ENCODE measurements at places on chromosomes 3 and 15.

GRCh38 chr15:99104788-99105513 is at the start of gene SYNM:
TSS of gene SYNM (plus strand) at chr15:99105080. CDS start at chr15:99105200, 120 bp downstream.
- peak; percentile 82 for DNase-seq

- no peak for DNase-seq
Observed at GRCh38 chr3:46553154-46553553, 12.9 kb downstream of the LRRC2 start.

DNA sequence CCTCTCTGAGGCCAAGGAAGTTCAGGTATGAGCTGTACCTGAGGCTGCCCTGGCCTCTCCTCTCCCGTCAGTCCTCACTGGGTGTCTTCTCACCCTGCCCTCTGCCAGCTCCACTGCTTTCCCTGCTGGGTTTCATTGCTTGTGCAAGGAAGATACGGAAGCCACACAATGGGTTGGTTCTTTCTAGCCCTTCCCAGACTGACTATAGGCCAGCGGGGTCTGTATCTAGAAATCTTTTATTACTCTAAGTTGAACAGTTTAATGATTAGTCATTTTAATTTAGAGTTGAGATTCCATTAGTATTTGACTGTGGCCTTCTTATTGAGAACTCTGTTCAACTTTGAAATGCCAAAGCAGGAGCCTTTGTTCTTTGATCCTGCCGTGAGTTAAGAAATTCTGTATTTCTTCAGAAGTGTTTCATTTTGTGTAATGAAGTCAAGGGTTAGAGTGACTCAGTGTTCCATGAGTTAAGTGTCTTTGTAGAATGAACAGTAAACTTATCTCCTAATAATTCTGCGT is 16.2 kb downstream of the C3orf62 start:
- DNase-seq = no peak

DNA sequence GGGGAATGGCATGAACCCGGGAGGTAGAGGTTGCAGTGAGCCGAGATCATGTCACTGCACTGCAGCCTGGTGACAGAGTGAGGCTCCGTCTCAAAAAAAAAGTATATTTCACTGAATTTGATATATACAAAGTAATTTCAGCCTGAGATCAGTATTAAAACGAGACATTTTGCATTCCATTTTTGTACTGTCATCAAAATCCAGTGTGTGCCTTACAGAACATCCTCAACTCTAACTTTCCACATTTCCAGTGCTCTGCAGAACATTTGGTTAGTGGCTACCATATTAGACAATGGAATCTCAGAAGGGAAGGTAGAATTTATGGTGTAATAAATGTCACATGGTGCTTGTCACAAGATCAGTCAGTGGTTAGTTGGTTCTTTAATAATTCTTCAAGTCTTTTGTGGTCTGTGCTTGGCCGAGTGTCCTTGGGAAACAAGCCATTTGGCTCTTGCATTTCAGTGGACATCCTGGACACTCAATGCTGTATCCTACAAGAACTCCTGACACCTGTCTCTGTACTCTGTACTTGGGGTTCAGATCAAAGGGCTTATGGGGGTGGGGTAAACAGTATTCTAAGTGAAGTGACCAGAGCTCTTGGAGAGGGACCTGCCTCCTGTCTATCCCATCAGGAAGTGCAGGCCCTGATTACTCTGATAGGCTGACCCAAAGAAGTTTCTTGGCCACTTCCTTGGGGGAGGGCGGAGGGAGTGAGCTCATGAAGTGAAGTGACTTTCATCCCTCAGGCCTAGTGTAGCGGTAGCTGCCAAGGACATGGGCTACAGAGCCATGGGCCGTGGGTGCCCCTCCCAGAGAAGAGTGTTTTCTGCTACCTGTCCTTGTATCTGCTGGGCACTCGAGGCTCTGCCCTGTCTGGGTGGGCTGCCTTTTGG is 3.7 kb downstream of the ACVR2B start:
- DNase-seq = peak; percentile 23

GRCh38 chr3:187673012-187673411 is 2.8 kb upstream of the SST start:
- DNase-seq = no peak

GRCh38 chr15:100560323-100560722 is 31.6 kb upstream of the CERS3 start:
- no peak for DNase-seq

GRCh38 chr3:102484363-102484762 is 49.5 kb downstream of the ZPLD1 start:
- no peak for DNase-seq

- DNase-seq = peak; percentile 74
Observed at GRCh38 chr15:57561041-57561711, 30.5 kb upstream of the MYZAP start.

GRCh38 chr3:64645243-64645642 is 42.6 kb downstream of the ADAMTS9 start:
- DNase-seq = no peak

DNA sequence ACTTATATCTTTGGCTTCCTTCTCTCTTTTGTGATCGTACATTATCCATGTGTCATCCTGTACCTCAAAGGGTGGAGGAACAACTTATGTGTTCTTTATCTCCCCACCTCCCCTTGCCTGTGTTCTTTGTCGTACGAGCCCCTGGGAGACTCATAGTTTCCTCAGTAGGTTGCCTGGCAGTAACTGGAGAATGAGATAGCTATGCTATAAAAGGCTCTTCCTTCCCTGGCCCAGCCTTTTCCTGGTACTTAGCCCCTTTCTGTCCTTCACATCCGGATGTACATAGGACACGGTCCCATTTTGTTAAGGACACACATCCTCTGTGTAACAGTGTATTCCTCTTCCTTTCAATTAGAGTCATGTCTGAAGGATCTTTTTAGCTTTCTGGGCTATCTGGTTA is 32.1 kb downstream of the PLCL2 start:
- DNase-seq = no peak

GRCh38 chr3:9700536-9700935 is 3.1 kb upstream of the CPNE9 start:
- peak; percentile 15 for DNase-seq

- no peak for DNase-seq
Observed at GRCh38 chr15:98444138-98444537, 204.2 kb upstream of the IGF1R start.

- DNase-seq = no peak
Observed at GRCh38 chr15:35436422-35436821, 109.5 kb downstream of the DPH6 start.

- no peak for DNase-seq
Observed at GRCh38 chr15:77666296-77666660, 33.6 kb upstream of the LINGO1 start.

DNA sequence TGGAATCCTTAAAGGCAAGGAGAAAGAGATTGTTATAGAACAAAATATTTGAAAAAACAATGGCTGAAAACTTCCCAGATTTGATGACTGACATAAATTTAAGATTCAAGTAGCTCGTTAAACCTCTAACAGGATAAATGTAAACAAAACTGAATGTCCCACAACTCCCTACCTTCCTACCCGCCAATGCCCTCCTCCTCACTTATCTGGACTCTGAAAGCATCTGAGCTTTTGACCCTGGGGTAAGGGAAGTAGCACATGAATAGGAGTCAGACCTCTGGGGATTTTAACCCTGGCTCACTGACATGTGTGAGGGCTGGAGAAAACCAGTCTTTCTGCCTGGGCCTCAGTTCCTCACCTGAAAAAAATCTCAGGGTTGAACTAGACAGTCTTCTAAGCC is 26.9 kb downstream of the CYP19A1 start:
- DNase-seq = no peak

GRCh38 chr3:9121366-9122001 is 128.0 kb downstream of the SRGAP3 start:
- DNase-seq = no peak

- DNase-seq = no peak
Observed at GRCh38 chr3:71095511-71096291, 487.8 kb downstream of the FOXP1 start.

DNA sequence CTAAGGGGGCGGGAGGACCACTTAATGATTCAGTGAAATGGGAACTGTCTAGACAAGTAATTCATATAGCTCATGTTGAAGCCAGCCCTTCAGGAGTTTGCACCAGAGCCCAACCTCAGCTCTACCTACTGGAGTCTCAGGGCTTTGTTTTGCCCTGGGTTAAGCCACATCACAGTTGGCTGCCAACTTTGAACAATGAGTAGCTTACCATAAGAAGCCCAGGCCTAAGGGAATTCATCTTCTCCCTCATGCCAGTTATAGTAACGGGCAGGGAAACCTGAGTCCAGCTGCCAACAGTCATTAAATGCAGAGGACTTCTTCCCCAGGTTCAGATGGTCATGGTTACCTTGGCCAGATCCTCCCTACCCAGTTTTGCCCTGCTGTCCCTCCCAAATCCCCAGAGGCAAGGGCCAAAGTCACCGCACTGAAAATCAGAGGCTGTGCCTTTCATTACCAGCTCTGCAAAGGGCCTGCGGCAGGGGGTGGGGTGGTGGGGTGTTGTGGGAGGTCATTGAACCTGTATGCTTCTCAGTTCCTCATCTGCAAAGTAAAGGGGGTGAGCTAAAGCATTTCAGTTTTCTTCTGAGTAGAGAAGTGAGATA is 302.2 kb upstream of the NR2E3 start:
- DNase-seq = no peak

DNA sequence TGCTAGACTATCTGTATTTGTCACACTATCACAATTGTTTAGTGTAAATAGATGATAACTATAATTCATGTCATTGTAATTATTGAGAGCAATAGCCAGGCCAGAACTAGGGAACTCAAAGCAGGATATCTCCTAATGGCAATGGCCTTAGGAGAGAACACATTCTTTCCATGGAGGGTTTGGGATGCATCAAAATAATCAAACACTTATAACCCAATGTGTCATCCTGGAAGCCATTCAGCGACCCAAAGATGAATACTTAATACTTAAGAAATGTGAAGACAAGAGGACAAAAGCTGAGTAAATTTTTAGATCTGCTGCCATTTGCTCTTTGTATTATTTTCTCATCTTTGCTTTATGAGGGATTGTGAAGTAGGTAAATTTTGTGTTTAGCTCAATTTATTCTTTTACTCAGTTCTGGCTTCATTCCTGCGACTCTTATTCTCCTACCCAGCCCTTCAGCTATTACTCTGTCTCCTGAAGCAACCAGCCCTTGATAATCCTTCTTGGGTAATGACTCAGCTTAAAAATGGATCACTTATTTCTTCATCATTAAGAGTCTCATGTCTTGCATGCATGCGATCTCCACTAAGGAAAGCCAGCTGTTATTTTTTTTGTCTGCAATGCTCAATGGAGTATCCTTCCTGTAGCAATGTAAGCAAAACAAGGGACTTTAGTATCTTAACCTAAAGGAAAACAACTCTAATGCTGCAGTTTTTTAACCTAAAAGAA is 2.0 kb downstream of the OR4F15 start:
- DNase-seq = peak; percentile 70

- no peak for DNase-seq
Observed at GRCh38 chr3:20552605-20553275, 366.7 kb upstream of the SGO1 start.

DNA sequence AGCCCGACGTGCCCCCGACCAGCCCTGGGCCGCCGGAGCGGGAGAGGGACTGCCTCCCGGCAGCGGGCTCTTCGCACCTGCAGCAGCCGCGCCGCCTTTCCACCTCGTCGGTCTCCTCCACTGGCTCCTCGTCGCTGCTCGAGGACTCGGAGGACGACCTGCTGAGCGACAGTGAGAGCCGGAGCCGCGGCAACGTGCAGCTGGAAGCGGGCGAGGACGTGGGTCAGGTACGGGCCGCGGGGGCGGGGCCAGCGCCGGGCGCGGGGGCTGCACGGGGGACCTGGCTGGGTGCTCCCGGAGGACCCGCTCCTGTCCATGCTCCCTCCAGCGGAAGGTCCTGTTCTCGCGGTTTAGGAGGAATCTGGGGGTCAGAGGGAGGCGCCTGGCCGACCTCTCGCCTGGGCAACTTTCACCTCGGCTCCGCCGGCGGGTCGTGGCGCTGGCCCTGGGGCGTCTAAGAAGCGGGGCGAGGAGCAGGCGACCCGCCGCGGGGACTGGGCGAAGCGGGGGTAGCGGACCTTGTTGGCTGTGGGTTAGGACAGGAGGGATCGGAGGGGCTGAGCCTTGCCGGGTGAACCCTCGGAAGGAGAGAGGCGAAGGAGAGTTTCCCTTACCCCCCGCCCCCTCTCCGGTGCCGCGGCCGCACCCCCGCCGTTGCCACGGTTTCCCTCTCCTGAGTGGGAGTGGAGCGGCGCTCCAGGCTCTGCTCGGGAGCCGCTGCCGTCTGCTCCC is 682 bp downstream of the ITPKA start:
- DNase-seq = no peak
